ENCODE measurements at places on chromosomes 2 and 18. TPM values are rescaled to one million over a fixed set of nuclear protein-coding genes. Genes with fewer than 3 reads are reported as not detected.
A peak's percentile ranks its signal among the peaks of the same experiment; 100 is the strongest.

DNA sequence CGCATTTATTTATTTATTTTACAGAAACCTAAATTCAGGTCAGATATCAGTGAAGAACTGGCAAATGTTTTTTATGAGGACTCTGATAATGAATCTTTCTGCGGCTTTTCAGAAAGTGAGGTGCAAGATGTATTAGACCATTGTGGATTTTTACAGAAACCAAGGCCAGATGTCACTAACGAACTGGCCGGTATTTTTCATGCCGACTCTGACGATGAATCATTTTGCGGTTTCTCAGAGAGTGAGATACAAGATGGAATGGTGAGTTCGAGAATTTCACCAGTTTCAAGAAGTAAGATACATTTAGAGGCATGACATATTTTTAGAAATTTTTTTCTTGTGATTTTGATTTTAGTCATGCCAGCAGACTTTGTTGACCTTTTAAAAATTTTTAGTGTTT, 4.6 kb downstream of the CDCA7 start:
- DNase-seq = no peak
- H3K36me3 ChIP-seq = no peaks in the 10 kb centered on the region
- no peaks in the 10 kb centered on the region for H3K27me3 ChIP-seq
- no peak overlapping the region for H3K27ac ChIP-seq
- H3K4me3 ChIP-seq = no peak overlapping the region

CFC1 gene
- 10.5 TPM for total RNA-seq

ACTG2 gene
- total RNA-seq = 1,031 TPM

DNA sequence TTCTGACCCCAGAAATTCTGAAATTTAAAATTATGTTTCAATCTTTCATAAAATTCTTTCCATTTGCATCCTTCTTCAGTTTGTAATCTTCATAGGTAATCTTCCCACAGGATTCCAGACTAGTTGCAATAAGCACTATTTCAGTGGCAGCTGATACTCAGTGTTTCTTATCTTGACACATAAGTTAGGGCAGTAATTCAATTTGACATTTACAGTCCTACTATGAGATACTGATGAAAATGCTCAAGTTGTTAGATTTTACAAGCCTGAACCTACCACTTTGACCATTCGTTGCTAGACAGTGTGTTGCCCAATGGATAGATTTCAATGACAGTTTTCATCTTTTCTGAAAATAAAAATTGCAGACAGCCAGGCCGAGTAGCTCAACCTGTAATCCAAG, 10.4 kb downstream of the METTL21A start:
- no peaks in the 10 kb centered on the region for H3K36me3 ChIP-seq
- H3K4me3 ChIP-seq = no peak overlapping the region
- H3K27ac ChIP-seq = no peak overlapping the region
- H3K27me3 ChIP-seq = no peaks in the 10 kb centered on the region
- DNase-seq = no peak

DNA sequence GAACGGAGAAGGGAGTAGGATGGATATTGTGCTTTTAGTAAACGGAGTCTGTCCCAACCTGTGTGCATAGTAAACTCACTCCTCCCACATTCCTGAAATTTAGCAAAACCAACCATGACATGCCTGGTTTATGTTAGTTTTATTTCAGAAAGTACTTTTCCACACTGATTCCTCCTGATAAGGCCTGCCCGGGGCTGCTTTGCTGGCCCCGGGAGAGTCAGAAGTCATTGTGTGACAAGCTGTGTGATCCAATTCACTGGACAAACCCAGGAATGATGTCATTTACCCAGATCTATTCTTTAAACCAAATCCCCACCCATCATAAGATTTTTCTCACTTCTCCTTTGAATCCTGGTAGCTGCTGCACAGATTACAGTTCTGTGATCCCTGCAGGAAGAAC, 109.0 kb downstream of the SETBP1 start:
- peak overlapping the region; percentile 52 for H3K27ac ChIP-seq
- no peak for DNase-seq
- H3K36me3 ChIP-seq = no peaks in the 10 kb centered on the region
- no peak overlapping the region for H3K4me3 ChIP-seq

DNA sequence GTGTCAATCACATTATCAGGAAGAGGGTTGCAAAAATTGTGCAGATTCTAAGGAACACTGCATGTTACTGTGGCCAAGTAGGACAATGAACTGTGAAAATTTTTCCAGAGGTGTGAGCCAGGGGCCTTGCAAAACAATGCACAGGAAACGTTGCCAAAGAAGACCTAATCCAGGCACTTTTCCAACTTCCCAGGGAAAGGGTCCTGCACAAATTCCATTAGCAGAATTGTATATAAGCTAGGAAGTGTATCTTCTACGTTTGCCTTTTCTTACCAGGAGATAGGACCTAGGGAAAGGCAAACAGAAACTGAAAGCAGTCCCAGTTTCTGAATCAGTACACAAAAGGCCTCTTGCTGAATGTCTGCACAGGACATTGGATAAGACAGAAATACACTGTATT, 1888.3 kb upstream of the CELF4 start:
- no peak overlapping the region for H3K27ac ChIP-seq
- no peaks in the 10 kb centered on the region for H3K27me3 ChIP-seq
- H3K4me1 ChIP-seq = no peaks in the 10 kb centered on the region
- no peak overlapping the region for H3K4me3 ChIP-seq
- peak; percentile 10 for DNase-seq

- H3K4me3 ChIP-seq = no peak overlapping the region
- H3K4me1 ChIP-seq = no peaks in the 10 kb centered on the region
- no peaks in the 10 kb centered on the region for H3K27me3 ChIP-seq
- no peak for DNase-seq
These were observed 113.3 kb upstream of the FOSL2 start for GRCh38 chr2:28279371-28279770.

GRCh38 chr2:199315299-199316179, 142.2 kb downstream of the SATB2 start:
- H3K36me3 ChIP-seq = no peaks in the 10 kb centered on the region
- H3K4me3 ChIP-seq = no peak overlapping the region
- H3K4me1 ChIP-seq = no peaks in the 10 kb centered on the region

DNA sequence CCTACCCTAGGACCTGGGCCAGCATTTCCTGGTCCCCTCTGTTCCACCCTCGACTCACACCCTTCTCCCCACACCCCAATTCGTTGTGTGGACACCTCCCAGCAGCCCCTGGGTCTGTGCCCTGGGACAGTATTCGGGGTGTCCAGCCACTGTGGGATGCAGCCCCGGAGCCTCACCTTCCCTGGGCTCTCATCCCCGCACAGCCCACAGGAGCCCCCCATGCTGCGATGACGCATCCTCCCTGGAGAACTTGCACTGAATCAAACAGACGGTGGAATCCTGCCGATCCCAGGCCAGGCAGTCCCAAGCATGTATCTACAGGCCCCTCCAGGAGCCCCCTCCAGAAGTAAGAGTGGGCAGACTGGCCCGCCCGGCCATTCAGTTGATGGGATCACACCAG, 9.7 kb downstream of the ITM2C start:
- H3K27ac ChIP-seq = no peak overlapping the region
- no peaks in the 10 kb centered on the region for H3K27me3 ChIP-seq
- DNase-seq = no peak
- H3K4me1 ChIP-seq = no peaks in the 10 kb centered on the region

GLI2 gene
- 16.4 TPM for total RNA-seq

GRCh38 chr2:231571661-231572191, 20.9 kb upstream of the TEX44 start:
- no peak overlapping the region for H3K27ac ChIP-seq
- H3K4me1 ChIP-seq = no peaks in the 10 kb centered on the region
- DNase-seq = no peak

- no peaks in the 10 kb centered on the region for H3K27me3 ChIP-seq
- no peak overlapping the region for H3K4me3 ChIP-seq
- DNase-seq = no peak
- H3K27ac ChIP-seq = no peak overlapping the region
These were observed 67.5 kb downstream of the PDK1 start for GRCh38 chr2:172623249-172623965.

ARHGEF33 gene
- total RNA-seq = 2.2 TPM

- DNase-seq = no peak
- H3K4me1 ChIP-seq = no peaks in the 10 kb centered on the region
- H3K36me3 ChIP-seq = no peaks in the 10 kb centered on the region
- no peak overlapping the region for H3K4me3 ChIP-seq
- H3K27me3 ChIP-seq = peaks cover 4% of the 10 kb centered on the region
These were observed 4.9 kb upstream of the FIGLA start for GRCh38 chr2:70795164-70795995.

- no peak overlapping the region for H3K27ac ChIP-seq
- DNase-seq = no peak
- no peaks in the 10 kb centered on the region for H3K4me1 ChIP-seq
- no peak overlapping the region for H3K4me3 ChIP-seq
- H3K36me3 ChIP-seq = no peaks in the 10 kb centered on the region
- no peaks in the 10 kb centered on the region for H3K27me3 ChIP-seq
These were observed 183.6 kb downstream of the DCC start for GRCh38 chr18:52523566-52523965.

OTOF gene
- 0.68 TPM for total RNA-seq

HOXD13 gene
- 11.8 TPM for total RNA-seq

UGT1A7 gene
- 0.46 TPM for total RNA-seq

ILKAP gene
- total RNA-seq = 33.6 TPM

DCDC2C gene
- not detected for total RNA-seq

BIN1 gene
- 65.6 TPM for total RNA-seq

DNA sequence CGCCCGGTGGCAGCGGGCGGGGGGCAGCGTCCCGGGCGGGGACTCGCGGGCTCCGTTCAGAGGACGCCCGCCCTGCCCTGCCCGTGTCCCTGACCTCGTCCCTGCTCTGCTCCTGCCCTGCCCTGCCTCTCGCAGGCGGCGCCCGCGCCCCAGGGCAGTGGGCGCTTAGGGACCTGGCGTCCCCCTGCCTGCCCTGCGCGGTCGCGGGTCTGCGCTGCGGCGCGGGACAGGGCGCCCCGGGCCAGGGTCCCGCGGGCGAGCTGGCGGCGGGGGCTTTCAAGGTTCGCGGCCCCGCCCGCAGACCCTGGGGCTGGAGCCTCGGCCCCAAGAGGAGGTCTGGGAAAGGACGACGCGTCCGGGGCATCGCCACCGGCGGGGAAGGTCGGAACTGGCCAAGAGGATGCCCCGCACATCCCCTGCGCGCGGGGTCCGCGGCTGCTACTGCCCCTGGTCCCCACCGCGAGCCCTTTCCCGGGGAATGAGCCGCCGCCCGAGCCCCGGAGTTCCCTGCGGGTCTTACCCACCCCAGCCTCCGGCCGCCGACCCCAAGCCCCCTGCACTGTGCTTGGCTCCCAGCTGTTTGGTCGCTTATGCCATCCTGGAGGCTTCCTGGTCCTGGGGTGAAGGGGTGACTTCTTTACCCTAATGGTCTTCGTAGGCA, 679 bp downstream of the RNF144A start:
- peak overlapping the region; percentile 64 for H3K27ac ChIP-seq
- peaks cover 3% of the 10 kb centered on the region for H3K4me1 ChIP-seq
- DNase-seq = no peak

GRCh38 chr2:240431661-240432424, 3.6 kb upstream of the GPC1 start:
- DNase-seq = no peak
- H3K4me1 ChIP-seq = peaks cover 5% of the 10 kb centered on the region
- H3K4me3 ChIP-seq = no peak overlapping the region
- no peaks in the 10 kb centered on the region for H3K27me3 ChIP-seq
- H3K36me3 ChIP-seq = no peaks in the 10 kb centered on the region

DNA sequence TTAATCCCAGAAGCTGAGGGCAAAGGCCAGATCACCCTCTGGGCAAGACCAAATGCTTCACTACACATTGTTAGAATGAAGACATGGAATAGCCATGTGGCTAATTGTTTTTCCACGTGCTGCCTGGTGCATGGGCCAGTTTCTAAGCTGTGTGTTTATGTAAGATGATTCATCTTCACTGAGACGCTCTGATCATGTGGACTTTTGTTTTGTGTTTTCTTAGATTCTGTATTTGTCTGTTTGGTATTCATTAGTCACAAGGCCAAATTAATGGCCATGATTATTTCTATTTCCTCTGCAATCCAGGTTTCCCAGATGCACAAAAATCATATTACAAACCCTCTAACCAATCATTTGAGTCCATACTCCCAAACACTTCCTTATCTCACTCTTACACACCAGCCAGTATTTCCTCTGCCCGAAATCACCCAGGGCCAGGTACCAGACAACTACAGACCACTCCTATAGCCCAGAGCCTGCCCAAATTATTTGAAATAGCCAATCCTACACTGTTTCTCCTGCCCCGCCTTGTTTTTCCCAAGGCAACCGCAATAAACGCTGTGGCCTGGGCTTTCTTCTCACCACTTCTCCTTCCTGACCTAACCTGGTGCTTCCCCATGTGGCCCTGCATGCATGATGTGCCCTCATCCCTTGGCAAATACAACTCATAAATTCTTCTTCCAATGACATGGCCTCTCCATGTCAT, 94.2 kb upstream of the SP3 start:
- H3K27me3 ChIP-seq = no peaks in the 10 kb centered on the region
- H3K27ac ChIP-seq = no peak overlapping the region
- H3K4me3 ChIP-seq = no peak overlapping the region
- H3K36me3 ChIP-seq = no peaks in the 10 kb centered on the region
- no peak for DNase-seq

DNA sequence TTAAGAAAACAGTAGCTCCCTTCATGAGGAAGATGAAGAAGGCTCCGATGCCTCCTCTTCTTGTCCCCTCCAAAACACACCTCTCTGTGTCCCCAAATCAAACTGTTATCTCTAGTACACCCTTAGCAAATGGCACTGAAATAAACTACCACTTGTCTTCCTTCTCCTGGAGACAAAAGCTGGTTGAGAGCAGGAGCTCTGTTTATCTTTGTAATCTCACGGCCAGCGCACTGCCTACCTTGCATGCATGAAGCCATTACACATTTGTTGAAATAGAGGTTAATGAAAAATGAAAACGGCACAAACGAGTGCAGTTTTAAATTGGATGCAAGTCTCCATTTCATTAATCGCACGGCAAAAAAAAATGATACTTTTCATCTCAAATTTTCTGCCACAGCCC, 113.7 kb downstream of the EPB41L3 start:
- DNase-seq = no peak
- H3K27me3 ChIP-seq = no peaks in the 10 kb centered on the region

GRCh38 chr18:58512648-58513588, 116.0 kb downstream of the ALPK2 start:
- H3K27me3 ChIP-seq = no peaks in the 10 kb centered on the region
- no peak overlapping the region for H3K27ac ChIP-seq
- no peaks in the 10 kb centered on the region for H3K36me3 ChIP-seq
- no peaks in the 10 kb centered on the region for H3K4me1 ChIP-seq
- no peak overlapping the region for H3K4me3 ChIP-seq
- DNase-seq = no peak

MBOAT2 gene
- 20.3 TPM for total RNA-seq

- peaks cover 5% of the 10 kb centered on the region for H3K4me1 ChIP-seq
- no peaks in the 10 kb centered on the region for H3K27me3 ChIP-seq
- H3K36me3 ChIP-seq = no peaks in the 10 kb centered on the region
- H3K27ac ChIP-seq = no peak overlapping the region
- no peak for DNase-seq
These were observed 29.2 kb upstream of the POMC start for GRCh38 chr2:25197336-25198208.

- no peak overlapping the region for H3K4me3 ChIP-seq
- H3K27ac ChIP-seq = no peak overlapping the region
- H3K36me3 ChIP-seq = no peaks in the 10 kb centered on the region
- no peaks in the 10 kb centered on the region for H3K4me1 ChIP-seq
- H3K27me3 ChIP-seq = no peaks in the 10 kb centered on the region
These were observed 76.2 kb upstream of the ODC1 start for GRCh38 chr2:10524341-10524740.

Measured in prostate gland (tissue), 2 donors.